ENCODE measurements at places on chromosomes 1 and 21. TPM values are rescaled to one million over a fixed set of nuclear protein-coding genes. Genes with fewer than 3 reads are reported as not detected.

Gene TRMT13
- 23.9 TPM for total RNA-seq

Gene PRAMEF10
- total RNA-seq, result not detected

Gene WNT4
- not detected for total RNA-seq

DNA sequence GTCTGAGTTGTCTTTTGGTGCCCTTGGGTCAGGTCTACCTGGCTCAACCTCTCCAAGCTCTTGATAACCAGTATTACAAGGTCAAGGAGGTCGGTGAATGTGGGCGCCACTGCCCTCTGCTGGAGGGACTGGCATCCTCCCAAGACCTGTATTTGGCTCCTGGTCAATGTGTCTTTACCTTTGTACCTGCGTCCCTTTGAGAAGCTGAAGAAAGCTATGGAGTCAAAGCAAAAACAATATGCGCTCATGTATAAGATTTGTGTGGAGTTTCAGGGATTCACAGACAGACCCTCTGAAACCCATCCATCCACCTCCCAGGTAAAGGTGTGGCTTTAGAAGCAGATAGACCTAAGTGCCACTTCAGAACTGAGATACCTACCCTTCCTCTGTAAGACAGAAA, 61.8 kb upstream of the NBL1 start:
- peak; percentile 64 for DNase-seq

GRCh38 chr1:70608815-70609214, 197.7 kb downstream of the CTH start:
- no peak for DNase-seq

- DNase-seq, result no peak
Observed at GRCh38 chr1:22529901-22530621, 33.2 kb upstream of the EPHA8 start.

- DNase-seq, result no peak
Observed at GRCh38 chr1:116002781-116003420, 26.6 kb downstream of the SLC22A15 start.

- no peak for DNase-seq
Observed at GRCh38 chr1:8283058-8283884, 34.6 kb upstream of the SLC45A1 start.

- no peak for DNase-seq
Observed at GRCh38 chr1:218712677-218713076, 367.5 kb downstream of the TGFB2 start.

- DNase-seq, result no peak
Observed at GRCh38 chr1:166977951-166978350, 2.6 kb upstream of the ILDR2 start.
